ENCODE measurements at places on chromosomes 4 and X. TPM values are rescaled to one million over a fixed set of nuclear protein-coding genes. Genes with fewer than 3 reads are reported as not detected.

Gene MAGEC1
- 8.6 TPM for total RNA-seq

DNA sequence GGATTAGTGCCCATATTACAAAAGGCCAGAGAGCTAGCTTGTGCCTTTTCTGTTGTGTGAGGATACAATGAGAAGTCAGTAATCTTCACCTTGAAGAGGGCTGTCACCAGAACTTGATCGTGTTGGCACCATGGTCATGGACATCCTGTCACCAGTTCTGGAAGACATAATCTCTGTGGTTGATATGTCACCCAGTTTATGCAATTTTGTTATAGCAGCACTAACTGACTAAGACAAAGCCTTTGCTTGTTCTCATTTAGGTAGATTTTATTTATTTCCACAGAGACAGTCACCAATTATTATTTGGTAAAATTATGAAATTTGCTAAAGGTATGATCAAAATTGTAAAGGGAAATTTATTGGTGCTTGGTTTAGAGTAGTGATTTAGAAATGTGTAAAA is 308.8 kb upstream of the CPXCR1 start:
- H3K4me1 ChIP-seq: no peaks in the 10 kb centered on the region
- no peak overlapping the region for H3K4me3 ChIP-seq
- H3K36me3 ChIP-seq: no peaks in the 10 kb centered on the region
- DNase-seq: no peak

Gene RADX
- total RNA-seq: 0.96 TPM

DNA sequence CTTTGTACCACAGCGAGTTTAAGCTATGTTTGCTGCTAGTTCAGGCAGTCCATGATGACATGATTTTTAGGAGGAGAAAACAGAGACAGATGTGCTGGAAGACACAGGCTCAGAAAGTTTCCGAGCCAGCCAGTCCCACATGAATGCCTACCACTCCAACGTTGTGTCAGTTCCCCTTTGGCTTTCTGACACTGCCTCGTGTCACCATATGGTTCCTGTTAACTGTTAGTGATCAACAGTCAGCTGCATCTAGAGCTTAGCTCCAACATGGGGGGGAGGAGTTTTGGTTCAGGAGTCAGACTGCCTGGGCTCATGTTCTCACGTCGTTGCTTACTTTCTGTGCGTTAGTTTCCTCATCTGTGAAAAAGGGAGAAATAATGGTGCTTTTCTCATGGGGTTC is 343.7 kb downstream of the MID1IP1 start:
- DNase-seq: no peak
- no peaks in the 10 kb centered on the region for H3K36me3 ChIP-seq
- no peak overlapping the region for H3K4me3 ChIP-seq
- H3K27ac ChIP-seq: no peak overlapping the region

Gene TEX13C
- total RNA-seq: 2.2 TPM

Gene MAGEA2
- total RNA-seq: not detected

Gene SYTL4
- total RNA-seq: 39.3 TPM

Gene CENPVL1
- 3.0 TPM for total RNA-seq

Data from prostate gland (tissue), 2 donors.